ENCODE measurements at places on chromosomes 11 and 22. TPM values are rescaled to one million over a fixed set of nuclear protein-coding genes. Genes with fewer than 3 reads are reported as not detected.

Gene CRYBB2
- not detected for total RNA-seq

DNA sequence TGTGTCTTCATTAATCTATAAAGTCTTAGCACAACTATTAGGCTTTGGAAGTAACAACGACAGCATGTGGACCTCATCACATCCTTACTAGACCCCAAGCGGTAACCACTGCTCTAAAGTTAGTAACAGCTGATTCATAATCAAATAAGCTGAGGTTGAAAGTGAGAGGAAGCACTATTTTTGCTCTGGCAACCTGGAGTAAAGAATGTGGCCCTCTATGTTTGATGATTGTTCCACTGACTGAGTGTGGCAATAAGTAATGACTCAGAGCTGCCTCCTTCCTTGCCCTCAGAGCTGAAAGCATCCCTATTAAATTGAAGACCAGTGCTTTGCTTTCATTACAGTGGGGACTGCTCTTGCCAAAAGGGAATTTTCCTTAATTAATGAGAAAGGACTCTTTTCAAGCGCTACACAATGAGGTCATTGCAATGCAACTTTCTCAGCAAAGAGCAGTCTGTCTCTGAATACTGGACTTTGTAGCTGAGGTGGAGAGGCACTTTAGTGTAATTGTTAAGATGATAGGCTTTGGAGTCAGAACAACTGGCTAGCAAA lies 906.1 kb upstream of the RAG2 start:
- no peak for DNase-seq

GRCh38 chr22:44451016-44451415 lies 47.0 kb downstream of the RTL6 start:
- peak; percentile 32 for DNase-seq

GRCh38 chr22:23743303-23743705 lies 7.6 kb downstream of the ZNF70 start:
- DNase-seq, result no peak

- DNase-seq, result no peak
Measured at GRCh38 chr11:28657378-28658030, 549.3 kb downstream of the METTL15 start.

All from sciatic nerve (tissue), 2 donors.